ENCODE measurements at places on chromosomes 5 and 9.

- DNase-seq, result no peak
These were observed 588.3 kb downstream of the BNC2 start for GRCh38 chr9:16282216-16282615.

- DNase-seq, result no peak
These were observed 287.6 kb downstream of the RFX3 start for GRCh38 chr9:3238236-3238635.

DNA sequence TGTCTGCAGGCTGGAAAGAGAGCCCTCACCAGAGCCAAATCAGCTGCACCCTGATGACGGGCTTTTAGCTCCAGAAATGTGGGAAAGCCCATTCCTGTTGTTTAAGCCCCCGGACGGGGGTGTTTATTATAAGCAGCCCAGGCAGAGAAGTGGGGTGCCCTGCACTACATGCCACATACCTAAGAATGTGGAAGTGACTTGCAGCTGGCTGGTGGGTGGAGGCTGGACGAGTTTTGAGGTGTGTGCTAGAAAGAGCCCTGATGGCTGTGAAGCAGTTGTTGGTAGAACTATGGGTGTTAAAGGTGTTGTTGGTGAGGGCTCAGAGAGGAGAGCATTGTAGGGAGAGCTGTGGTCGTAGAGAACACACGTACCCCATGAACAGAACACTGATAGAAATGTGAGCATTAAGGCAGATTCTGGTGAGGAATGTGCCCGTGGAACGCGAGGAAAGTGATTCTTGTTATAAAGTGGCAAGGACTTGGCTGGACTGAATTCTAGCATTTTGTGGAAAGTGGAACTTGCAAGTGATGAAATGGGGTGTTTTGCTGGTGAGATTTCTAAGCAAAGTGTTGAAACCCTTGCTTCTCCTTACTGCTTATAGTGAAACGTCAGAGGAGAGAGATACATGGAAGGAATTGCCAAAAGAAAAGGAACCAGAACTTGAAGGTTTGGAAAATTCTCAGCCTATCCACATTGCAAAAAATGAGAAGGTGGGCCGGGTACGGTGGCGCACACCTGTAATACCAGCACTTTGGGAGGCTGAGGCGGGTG is 38.9 kb downstream of the AHRR start:
- peak; percentile 21 for DNase-seq

DNA sequence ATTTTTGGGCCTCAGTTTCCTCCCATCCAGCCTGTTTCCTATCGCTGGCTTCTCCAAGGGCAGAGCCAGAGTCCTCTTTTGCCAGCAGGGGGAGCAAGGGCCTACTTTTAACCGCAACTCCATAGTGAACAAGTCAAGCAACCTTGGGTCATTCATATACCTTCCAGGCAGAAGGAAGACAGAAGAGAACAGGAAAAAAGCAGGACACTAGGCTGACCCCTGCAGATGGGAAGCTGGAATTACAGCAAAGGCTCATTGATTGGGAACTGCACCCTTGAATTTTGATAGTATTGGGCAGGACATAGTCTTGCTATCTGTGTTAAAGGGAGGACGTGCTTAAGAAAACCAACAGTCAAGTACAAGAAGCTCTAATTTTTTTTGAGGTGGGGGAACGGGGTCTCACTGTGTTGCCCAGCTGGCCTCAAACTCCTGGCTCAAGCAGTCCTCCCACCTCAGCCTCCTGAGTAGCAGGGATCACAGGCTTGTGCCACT is 30.1 kb downstream of the QRFP start:
- peak; percentile 70 for DNase-seq

DNA sequence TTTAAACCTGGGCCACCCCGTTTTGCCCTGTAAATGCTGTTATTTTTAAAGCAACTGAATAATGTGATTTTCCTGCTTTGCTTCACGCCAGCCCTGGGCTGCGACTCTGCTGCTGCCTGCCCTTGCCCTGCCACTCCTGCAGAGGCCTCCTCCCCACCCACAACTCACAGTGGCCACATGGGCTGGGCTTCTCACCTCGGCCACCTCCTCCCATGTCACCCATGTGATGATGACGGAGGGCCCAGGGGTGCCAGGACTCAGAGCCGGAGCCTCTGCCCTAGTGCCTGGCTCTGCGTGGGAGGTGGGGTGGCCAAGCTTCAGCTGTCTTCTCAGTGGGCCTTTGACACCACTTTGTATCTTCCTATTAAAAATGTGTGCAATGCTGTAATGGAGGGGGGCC is 48.1 kb upstream of the NKD2 start:
- DNase-seq, result peak; percentile 52

DNA sequence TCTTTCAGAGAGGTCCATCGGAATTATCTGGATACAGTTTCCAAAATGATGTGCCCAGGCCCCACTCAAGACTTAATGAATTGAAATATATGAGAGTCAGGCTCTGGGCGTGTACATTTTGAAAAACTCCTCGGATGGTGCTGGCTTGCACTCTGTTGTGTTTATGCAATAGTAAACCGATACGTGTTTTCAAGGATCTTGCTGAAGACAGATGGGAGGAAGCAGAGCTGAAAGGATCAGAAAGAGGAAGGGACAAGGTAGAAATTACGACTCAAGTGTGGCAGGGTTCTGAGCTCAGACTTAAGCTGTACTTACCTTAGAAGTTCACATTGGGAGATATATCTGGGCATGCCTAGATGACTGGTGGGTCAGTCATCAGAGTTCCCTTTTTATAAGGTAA is 13.7 kb upstream of the STOM start:
- no peak for DNase-seq

DNA sequence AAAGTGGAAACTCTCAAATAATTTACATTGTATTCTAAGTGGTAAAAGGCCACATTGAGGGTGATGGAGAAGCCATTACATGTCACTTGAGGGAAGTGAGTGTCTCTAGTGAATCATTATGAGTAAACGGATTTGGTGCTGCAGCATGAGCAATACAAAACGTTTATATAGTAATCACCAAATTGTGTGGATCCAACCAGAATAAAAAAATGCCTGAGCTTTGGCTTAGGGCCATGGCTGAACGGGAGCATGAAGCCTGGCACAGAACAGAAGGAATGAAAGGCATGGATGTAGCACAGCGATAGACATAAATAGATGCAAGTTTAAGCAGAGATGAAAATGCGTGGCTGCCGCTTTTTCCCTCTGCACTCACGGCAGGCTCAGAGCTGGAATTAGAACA is 58.3 kb downstream of the PTTG1 start:
- DNase-seq, result no peak

DNA sequence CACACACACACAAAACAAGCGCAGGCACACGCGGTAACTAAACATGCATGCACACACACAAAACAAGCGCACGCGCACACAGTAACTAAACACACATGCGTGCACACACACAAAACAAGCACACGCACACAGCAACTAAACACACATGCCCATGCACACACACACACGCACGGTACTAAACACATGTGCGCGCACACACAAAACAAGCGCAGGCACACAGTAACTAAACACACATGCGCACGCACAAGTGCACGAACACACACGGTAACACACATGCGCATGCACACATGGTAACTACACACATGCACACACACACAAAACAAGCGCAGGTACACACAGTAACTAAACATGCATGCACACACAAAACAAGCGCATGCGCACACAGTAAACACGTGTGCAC is 19.9 kb upstream of the SLC6A3 start:
- no peak for DNase-seq

DNA sequence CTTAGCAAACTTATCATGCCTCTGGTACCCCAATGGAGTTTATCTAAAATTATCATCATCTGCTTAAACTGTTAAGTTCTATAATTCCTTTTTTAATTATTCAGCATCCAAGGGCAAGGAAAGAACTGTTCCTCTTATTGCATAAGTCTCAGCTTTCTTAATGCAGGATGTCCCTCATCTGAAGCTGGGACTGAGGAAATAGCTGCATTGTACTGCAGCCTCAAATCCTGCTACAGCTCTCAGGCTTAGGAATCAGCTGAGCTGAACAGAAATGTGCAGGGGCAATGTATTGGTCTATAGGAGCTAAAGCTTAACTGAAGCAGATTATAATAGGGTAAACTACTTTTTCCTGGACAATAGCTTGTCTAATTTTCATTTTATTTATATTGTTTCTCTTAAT is 48.0 kb downstream of the HAPLN1 start:
- no peak for DNase-seq

GRCh38 chr5:170560938-170561337 is 57.1 kb downstream of the KCNIP1 start:
- DNase-seq, result no peak

DNA sequence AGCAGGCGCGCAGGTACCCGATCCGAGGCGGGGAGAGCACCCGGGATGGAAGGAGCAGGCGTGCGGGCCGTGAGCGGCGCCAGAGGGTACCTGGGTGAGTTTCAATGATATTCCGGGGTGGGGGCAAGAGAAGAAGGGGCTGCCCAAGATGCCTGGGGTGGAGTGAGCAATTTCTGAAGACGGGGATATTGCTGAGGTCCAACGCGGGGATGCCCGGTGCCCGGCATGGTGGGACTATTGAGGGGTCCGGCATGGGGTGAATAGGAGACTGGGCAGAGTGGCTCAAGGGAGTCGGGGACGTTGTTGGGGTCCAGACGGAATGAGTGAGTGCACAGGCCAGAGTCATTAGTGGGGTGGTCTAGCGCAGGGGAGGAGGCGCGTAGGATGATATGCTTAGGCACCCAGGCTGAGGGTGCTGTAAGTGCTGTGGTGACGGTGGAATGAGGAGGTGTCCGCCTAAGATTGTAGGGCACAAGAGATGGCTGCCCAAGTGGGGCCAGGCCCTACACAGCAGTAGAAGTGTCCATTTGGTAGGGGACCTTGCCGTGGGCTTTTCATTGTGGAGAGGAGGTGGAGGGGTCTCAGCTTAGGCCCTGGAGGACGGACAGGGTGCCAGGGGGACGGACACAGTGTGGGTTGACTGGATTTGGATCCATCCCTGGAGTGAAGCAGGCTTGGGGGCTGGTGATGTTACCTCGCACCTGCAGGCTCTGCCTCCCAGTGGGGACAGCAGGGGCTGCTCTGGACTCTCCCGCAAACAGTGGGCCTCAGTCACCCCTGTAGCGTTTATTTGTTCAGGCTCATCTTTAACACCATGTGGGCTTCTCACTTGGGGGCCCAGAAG is 719 bp downstream of the MIGA2 start:
- no peak for DNase-seq

GRCh38 chr9:104879555-104880309 is 48.2 kb downstream of the ABCA1 start:
- DNase-seq, result no peak

DNA sequence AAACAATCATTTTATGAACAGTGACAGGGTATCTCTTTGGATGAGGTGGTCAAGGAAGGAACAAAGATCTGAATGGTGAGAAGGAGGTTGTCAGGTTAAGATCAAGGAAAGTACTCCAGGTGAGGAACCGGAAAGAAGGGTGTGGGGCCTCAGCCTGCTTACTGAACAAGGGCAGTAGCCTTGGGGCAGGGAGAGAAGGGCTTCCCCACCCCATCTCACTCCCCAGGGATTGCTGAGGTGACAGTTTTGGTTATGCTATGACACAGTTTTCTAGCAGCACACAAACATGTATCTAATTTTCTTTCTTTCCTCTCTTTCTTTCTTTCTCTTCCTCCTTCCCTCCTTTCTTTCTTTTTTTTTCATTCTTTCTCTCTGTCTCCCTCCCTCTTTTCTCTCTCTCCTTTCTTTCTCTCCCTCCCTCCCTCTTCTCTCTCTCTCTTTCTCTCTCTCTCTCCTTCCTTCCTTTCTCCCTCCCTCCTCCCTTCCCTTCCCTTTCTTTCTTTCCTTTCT is 4.1 kb upstream of the HDHD3 start:
- DNase-seq, result no peak

Data from upper lobe of left lung (tissue), 6 donors.